Stimulated activated CD8-positive, alpha-beta memory T cell treated with anti-CD3 and anti-CD28 coated beads, Interleukin-4, amount 100 ng/mL, for 4 hours (primary cell): ENCODE measurements at places on chromosomes 16 and 17.
A peak's percentile ranks its signal among the peaks of the same experiment; 100 is the strongest.

GRCh38 chr17:35617505-35617904 lies 30.4 kb downstream of the AP2B1 start:
- DNase-seq: no peak

- no peak for DNase-seq
Observed at GRCh38 chr16:14148016-14148415, 76.9 kb downstream of the MRTFB start.

DNA sequence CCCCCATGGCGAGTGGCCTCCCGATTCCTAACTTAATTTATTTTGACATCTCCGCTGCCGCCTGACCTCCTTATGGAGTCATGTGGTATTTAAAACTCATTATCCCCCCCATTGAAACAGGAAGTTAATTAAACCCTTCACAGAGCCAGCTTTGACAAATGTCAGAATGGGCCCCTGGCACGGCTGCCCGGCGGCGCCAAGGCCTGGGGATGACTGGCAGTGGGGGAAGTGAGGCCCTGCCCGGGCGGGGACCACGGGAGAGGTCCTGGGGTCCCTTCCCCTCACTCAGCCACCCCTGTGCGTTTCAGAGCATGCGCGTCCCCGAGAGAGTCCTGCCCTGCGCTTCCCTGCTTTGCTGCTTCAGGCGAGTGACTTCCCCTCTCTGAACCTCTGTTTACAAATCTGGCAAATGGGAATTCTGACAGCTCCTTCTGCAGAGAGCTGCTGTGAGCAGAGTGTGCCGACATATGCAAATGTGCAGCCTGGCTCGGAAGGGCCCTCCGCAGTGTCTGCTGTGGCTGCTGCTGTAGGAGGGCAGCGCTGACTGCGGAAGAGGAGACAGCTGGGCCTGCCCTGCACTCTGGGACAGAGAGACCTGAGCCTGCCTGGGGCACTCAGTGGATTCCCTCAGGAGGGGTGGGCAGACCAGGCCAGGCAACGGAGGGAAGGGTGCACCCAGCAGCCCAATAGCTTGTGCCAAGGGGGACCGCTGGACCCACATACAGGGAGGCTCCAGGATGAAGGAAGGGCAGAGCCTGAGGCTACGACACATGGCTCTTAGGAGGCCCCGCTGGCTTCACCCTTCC lies 4.4 kb upstream of the ZFPM1 start:
- no peak for DNase-seq

GRCh38 chr16:85754413-85754812 lies 3.5 kb upstream of the C16orf74 start:
- DNase-seq: no peak

- DNase-seq: no peak
Observed at GRCh38 chr16:3637371-3637923, 17.0 kb upstream of the DNASE1 start.

DNA sequence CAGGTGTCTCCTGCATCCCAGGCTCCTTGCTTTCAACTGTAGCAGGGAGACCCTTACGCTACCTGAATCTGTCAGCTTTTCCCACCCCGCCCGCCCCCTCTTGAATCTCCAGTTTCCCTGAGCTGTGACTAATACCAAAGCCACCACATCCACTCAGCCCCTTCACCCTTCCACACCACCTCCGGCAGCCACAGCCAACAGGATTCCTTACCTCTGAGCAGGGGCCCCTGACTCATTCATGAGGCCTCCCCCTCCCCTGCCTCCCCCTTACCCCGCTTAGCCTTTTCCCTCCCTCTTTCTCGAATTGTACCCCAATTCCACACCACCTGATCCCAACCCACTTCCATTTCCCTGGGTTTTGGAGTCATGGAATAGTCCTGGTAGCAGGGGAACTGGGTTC lies 2.3 kb downstream of the STX1B start:
- DNase-seq: no peak

- no peak for DNase-seq
Observed at GRCh38 chr17:42160531-42160910, 5.7 kb upstream of the RAB5C start.

DNA sequence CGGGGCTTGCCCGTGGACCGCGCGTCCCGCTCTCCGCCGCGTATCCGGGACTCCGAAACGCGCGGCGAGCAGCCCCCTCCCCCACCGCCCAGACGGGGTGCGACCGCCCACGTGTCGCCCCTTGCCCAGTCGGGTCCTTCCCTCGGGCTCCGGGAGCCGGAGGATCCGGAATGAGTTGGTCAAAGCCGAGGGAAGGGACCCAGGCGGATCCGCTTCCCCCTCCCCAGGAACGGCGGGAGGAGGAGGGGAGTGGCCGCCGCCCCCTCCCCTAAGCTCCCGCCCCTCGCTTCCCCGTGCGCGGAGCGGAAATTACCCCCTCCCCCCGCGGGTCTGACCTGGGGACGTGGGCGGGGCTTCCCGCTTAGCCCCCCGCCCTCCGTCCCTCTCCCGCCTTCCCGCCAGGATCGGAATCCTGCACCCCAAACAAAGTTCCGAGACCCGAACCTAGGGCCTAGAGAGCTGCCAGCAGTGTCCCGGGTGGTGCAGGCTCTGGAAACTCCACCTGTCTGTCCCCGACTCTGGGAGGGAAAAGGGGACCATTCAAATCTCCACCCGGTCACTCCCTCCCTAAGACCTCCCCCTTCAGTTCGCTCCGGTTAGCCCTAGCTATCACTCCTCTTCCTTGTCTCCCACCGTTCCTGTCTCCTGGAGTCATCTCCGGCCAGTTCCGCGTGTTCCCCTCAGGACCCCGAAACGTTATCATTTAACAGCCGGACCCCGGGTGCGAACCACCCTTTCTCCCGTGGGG lies 1.0 kb upstream of the IGF2BP1 start:
- no peak for DNase-seq

GRCh38 chr17:57987581-57988300 lies at the start of gene VEZF1:
VEZF1 (minus strand) TSS chr17:57988254; CDS start chr17:57988111, 143 bp downstream.
- peak; percentile 33 for DNase-seq

- DNase-seq: no peak
Observed at GRCh38 chr16:69822174-69822935, 60.2 kb downstream of the WWP2 start.

DNA sequence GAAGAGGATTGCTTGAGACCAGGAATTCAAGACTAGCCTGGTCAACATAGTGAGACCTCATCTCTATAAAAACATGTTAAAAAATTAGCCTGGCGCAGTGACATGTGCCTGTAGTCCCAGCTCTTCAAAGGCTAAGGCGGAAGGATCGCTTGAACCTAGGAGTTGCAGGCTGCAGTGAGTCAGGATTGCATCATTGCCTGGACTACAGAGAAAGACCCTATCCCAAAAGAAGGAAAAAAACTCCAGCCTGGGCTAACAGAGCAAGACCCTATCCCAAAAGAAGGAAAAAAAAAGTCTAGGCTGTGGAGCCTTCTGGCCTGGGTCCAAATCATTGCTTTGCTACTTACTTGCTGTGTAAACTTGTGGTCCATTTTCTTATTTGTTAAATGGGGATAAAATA lies 4.9 kb downstream of the CCP110 start:
- no peak for DNase-seq

GRCh38 chr17:38579934-38580333 lies 25.8 kb downstream of the SRCIN1 start:
- DNase-seq: no peak

DNA sequence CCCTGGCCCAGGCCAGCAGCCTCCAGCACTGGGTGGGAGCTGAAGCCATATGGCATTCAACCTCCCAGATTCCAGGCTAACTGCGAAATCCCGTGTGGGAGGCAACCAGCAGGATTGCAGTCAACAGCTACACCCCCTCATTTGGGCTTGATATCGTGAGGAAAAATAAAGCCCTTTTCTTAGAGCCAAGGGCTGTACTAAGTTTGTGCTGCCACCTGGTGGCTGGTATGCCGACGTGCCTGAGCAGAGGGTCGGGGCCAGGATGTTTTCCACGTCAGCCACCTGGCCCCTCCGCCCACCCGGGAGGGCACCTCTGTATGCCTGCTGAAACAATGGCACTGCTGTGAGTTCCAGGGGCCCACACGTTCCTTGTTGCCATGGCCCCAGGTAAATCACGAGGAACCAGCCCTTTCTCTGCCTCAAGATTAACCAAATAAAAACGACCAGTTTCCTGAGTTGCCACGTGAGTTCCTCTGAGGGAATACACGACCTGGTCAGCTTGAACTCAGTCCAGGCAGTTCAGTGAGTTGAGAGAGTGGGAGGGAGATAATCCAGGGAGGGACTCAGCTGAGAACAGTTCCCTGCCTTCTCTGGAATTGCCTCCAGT lies 9.0 kb downstream of the TMEM98 start:
- DNase-seq: peak; percentile 12

DNA sequence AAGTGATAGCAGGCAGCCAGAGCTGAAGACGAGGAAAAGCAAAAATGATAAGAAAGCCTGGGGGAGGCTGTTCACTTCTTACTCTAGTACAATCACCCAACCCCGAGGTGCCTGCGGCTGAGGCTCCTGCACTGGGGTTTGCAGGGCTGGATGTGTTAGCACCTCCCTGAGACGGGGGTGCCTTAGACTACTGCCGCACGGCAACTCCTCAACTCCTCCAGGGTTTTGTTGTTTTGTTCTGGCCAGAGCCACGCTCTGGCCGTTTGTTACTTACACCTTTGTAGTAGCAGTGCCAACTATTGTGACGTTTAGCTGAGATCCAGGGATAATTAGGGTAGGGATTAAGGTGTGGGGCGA lies 51.5 kb downstream of the LDHD start:
- DNase-seq: no peak

GRCh38 chr16:5011637-5012036 lies 22.1 kb downstream of the NAGPA start:
- DNase-seq: no peak

DNA sequence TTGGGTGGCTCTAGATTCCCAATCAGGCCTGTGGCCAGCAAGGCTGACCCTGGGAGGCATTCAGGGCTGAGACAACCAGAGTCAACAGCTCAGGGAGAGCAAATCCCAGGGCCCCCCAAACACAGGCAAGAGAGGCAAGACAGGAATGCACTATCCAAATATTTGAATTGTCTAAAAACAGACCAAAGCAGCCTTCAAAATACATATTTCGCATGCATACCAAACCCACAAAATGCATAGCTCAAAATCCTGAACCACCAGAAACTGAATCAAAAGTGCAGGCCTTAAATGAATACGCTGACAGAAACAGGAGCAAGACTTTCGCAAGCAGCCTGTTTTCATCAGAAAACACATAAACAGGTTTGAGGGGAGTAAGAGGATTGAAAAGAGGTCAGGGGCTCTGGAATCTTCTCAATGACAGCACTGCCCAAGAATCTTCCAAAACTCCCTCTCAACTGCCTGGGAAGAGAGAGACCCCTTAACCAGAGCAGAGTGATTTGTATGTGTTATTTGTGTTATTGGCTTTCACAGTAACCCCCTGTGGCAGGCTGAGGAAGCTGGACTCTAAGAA lies 213.6 kb upstream of the CDH5 start:
- no peak for DNase-seq

GRCh38 chr16:89397331-89397861 lies 93.0 kb downstream of the ANKRD11 start:
- no peak for DNase-seq

DNA sequence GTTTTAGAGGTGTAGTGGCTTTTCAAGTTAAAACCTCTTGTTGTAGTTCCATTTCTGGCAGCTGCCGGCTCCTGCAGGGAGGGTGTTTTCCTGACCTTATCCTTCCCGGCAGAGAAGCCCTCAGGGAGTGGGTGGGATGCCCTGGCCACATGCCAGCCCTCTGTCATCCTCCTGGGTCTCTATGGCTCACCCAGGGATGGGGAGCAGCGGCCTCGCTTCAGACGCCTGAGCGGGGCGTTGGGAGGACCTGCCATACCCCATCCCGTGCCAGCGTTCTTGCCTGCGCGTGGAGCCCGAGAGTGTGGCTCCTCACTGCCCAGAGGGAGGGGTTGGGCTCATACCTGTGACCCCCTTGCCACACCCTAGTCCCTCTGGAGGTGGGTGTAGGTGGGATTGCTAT lies 11.9 kb downstream of the KCNJ12 start:
- no peak for DNase-seq

- no peak for DNase-seq
Observed at GRCh38 chr17:41024697-41025096, 2.3 kb downstream of the KRTAP1-5 start.

- DNase-seq: no peak
Observed at GRCh38 chr17:29593591-29594518, 923 bp downstream of the ANKRD13B start.

- no peak for DNase-seq
Observed at GRCh38 chr16:86587487-86587886, 9.1 kb downstream of the FOXL1 start.

GRCh38 chr17:32625971-32626370 lies 139.2 kb downstream of the CDK5R1 start:
- no peak for DNase-seq

DNA sequence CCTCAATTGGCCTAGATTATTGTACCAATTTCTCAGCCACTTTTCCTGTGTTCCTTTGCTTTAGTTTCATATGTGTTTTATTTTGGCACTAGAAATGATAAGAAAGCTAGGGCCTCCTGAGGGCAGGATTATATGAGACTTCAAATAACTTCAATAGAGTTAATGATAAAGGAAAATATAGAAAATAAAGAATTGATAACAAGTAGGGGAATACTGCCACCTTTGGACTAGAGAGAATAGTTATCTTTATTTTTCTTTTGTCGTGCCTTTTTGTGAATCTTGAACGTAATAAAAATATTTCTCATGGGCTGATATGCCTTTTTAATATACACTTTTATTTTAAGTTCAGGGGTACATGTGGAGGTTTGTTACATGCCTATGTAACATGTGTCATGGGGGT lies 29.3 kb upstream of the RBL2 start:
- no peak for DNase-seq

DNA sequence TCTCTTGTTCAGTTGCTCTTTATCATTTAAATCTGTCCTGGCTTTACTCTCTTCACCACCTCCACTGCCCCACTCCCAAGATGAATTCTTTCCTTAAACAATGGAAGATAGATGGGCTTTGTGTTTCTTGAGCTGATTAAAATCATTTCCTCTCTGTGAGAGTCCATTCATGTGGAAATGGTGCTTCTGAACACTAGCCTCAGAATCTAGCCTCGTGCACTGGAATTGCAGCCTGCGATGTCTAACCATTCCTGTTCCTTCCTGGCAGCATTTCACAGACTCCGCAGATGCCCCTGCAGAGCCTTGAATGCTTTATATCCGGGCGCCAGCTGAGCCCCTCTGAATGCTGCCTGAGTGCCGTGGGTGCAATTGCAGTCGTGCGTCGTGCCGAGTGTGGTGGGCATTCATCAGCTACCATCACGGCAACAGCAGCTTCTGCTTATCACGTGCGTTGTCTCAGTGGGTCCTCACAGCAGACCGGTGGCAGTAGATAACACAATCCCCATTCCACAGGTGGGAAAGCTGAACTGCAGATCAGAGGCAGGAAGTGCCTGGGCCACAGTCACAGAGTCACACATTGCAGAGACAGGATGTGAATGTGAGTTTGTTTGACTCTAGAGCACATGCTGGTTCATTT lies 172.8 kb upstream of the WSCD1 start:
- no peak for DNase-seq
